Stimulated activated naive CD4-positive, alpha-beta T cell (primary cell): ENCODE measurements at places on chromosomes 1 and 21.

GRCh38 chr1:89649783-89650182 lies 16.9 kb downstream of the LRRC8C start:
- DNase-seq = no peak

GRCh38 chr1:14516974-14517840 lies 81.3 kb upstream of the KAZN start:
- no peak for DNase-seq

GRCh38 chr1:181097242-181097641 lies 8.7 kb downstream of the IER5 start:
- no peak for DNase-seq

- DNase-seq = no peak
Measured at GRCh38 chr1:234683861-234684632, 74.1 kb upstream of the IRF2BP2 start.

GRCh38 chr1:206143537-206144172 lies 26.5 kb upstream of the AVPR1B start:
- DNase-seq = no peak

DNA sequence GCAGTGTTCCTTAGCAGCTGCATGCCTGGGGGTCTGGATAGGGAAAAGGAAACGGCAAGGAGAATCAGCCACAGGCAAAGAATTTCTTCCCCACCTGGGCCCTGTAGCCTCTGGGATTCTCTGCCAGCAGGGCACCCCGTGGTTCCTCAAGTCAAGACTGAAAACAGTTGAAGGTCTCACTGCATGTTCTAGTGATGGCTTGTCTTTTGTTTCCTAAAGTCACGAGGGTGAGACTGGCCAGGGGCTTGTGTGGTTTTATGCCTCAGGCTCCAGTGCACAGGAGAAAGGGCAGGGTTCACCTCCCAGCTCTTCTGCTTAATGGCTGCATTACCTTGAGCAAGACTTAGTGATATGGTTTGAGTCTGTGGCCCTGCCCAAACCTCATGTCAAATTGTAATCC lies 53.2 kb upstream of the B3GALT5 start:
- DNase-seq = no peak

- no peak for DNase-seq
Measured at GRCh38 chr1:110242731-110243130, 32.6 kb downstream of the KCNC4 start.

- DNase-seq = no peak
Measured at GRCh38 chr1:12276225-12276624, 46.4 kb downstream of the VPS13D start.

DNA sequence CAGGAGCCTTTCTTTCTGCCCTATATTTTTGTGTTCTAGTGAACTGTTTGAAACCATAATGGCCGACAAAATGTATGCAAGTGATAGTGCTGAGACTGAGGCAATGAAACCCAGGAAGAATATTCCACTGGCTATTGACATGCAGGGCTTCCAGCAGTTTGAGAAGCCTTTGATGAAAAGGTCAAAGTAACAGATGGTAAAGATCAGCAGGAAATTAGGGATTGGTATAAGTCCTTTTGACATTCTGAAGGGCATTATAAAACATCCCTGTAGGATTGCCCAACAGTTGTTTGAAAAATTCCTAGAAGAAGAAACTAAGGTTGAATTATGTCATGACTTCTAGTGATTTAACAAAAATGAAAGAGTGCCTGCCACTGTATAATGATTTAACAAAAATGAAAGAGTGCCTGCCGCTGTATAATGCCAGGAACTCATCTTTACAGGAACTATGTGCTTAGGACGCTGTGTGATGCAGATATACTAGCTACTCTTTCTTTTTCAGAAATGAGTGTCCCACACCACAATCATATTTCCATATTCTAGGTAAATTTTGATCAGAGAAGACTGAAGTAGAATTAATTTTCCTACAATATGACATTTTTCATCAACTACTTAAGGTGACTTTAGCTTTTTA lies 283.9 kb upstream of the ST6GALNAC5 start:
- no peak for DNase-seq
